NCI-H82 (cell line): ENCODE measurements at places on chromosomes 12 and 14.

GRCh38 chr12:20863056-20863455, 52.6 kb downstream of the SLCO1B3 start:
- DNase-seq = no peak

DNA sequence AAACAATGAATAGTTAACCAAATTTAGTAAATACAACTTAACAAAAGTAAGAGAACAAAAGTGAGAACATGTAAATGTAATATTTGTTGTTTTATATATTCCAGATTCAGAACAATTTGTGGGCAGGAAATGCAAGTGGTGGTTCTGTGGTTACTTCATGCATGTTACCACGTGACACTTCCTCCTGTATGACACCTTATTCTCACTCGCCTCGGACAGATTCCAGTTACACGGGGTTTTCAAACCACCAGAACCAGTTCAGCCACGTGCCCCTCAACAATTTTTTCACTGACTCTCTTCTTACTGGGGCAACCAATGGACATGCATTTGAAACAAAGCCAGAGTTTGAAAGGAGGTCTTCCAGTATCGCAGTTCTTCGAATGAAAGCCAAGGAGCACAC, 21.0 kb downstream of the ALX1 start:
- DNase-seq = no peak

DNA sequence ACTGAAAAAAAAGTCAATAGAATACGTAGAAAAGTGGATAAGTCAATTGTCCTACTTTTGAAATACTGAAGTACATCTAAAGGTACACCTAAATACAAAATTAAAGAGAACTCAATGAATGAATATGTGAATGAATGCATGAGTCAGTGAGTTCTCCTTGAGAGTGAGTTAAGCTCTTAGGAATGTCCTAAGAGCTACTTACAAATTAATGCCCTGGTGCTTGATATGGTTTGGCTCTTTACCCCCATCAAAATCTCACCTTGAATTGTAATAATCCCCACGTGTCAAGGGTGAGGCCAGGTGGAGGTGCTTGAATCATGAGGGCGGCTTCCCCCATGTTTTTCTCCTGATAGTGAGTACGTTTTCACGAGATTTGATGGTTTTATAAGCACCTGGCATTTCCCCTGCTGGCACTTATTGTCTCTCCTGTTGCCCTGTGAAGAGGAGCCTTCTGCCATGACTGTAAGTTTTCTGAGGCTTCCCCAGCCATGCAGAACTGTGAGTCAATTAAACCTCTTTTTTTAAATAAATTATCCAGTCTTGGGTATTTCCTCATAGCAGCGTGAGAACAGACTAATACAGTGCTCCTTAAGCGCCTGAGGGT, 192.2 kb upstream of the ARHGAP5 start:
- no peak for DNase-seq

- no peak for DNase-seq
Observed at GRCh38 chr14:55593698-55594097, 13.7 kb downstream of the KTN1 start.

- no peak for DNase-seq
Observed at GRCh38 chr14:73250781-73251500, 13.6 kb downstream of the PAPLN start.

- no peak for DNase-seq
Observed at GRCh38 chr12:98224584-98225221, 290.7 kb upstream of the TMPO start.

DNA sequence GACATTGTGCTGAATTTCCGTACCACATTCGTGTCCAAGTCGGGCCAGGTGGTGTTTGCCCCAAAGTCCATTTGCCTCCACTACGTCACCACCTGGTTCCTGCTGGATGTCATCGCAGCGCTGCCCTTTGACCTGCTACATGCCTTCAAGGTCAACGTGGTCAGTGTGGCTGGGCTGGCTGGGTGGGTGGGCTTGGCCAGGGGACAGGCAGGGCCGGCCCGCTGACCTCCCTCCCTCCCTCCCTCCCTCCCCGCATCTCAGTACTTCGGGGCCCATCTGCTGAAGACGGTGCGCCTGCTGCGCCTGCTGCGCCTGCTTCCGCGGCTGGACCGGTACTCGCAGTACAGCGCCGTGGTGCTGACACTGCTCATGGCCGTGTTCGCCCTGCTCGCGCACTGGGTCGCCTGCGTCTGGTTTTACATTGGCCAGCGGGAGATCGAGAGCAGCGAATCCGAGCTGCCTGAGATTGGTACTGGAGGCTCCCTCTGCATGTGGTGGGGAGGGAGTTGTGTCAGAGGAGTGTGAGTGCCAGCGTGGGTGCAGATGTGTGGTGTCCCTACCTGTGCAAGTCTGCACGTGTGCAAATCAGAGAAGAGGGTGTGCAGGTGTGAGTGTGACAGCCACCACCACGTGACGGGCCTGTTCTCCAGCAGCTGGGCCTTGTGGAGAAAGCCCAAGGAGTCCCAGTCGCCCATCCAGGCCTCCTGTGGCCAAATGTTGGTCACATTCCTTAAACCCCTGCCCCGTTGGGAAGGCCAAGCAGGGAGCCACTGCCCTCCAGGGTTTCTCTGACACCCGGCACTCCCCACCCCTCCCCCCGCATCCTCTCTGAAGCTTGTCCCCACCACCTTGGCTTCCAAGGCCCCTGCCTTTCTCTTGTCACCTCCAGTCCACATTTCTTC, 5.3 kb downstream of the KCNH3 start:
- no peak for DNase-seq

DNA sequence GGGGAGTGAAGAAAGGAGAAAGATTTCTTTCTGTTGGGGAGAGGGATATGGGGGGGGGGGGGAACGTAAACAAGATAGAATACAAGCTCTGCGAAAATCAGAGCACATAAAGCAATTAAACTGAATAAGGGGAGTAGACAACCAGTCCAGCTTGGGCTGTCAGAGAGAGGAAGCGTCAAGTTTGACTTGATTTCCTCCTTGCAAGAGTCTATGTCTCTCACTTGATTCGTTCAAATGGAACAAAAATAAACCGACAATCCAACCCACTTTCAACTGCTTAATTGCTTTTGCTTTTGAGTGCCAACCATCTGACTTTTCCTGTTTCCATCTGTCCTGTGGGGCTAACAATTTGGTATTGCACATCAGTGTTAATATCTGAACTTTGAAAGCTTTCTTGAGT, 942 bp downstream of the SYT1 start:
- DNase-seq = peak; percentile 66

GRCh38 chr12:4420138-4420670, 25.4 kb downstream of the FGF6 start:
- no peak for DNase-seq

DNA sequence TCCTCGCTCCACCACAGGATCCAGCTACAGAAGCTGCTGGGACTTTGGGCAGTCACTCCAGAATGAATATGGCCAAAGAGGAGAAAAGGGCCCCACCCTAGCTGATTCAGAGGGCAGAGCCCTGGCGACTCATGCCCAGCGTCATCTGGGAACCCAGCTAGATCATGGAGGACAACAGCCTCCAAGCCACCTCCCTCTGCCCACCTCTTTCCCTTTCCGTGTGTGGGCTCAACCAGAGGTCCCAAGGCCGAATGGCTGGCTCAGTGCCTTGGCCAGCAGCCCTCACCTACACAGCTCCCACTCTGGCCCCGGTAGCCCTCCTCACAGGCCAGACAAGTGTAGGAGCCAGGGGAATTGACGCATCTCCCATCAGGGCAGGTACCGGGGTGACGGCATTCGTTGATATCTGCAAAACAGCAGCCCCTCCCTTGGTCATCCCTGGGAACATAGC, 17.4 kb downstream of the ISCA2 start:
- DNase-seq = no peak

DNA sequence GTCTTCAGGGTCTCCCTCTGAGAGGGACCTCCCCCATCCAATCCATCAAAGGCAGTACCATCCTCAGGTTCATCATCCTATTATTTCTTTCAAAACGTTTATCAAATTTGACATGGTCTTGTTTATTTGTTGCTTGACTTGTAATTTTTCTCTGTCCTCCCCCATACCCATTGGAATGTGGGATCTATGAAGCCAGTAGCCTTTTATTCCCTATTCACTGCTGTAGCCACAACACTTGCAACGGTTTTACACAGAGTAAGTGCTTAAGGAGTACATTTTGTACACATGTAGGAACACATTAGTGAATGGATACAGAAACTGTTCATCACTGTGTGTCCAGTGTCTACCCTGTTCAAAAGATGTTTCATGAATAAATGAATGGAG, 41.5 kb downstream of the IGF1 start:
- no peak for DNase-seq

DNA sequence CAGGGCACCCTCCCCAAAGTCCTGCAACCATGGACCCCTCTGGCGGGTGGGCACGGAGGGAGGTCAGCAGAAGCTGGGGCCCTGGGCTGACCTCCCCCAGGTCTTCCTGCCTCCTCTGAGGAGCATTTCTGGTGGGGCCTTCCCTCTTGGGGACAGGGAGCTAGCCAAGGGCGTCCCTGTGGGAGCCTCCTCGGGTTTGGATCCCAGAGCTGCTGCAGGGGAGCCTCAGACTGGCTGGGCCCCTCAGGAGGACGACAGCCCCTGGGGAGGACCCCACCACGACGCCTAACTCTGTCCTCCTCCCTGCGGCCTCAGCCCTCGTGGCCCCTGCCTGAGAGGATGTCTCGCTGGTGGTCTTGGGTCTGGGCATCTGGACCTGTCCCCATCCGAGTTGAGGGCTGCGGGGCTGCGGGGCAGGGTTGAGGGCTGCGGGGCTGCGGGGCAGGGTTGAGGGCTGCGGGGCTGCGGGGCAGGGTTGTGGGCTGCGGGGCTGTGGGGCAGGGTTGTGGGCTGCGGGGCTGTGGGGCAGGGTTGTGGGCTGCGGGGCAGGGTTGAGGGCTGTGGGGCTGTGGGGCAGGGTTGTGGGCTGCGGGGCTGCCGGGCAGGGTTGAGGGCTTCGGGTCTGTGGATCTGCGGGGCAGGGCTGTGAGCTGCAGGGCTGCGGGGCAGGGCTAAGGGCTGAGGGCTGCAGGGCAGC, 37.4 kb downstream of the FBRSL1 start:
- DNase-seq = no peak

DNA sequence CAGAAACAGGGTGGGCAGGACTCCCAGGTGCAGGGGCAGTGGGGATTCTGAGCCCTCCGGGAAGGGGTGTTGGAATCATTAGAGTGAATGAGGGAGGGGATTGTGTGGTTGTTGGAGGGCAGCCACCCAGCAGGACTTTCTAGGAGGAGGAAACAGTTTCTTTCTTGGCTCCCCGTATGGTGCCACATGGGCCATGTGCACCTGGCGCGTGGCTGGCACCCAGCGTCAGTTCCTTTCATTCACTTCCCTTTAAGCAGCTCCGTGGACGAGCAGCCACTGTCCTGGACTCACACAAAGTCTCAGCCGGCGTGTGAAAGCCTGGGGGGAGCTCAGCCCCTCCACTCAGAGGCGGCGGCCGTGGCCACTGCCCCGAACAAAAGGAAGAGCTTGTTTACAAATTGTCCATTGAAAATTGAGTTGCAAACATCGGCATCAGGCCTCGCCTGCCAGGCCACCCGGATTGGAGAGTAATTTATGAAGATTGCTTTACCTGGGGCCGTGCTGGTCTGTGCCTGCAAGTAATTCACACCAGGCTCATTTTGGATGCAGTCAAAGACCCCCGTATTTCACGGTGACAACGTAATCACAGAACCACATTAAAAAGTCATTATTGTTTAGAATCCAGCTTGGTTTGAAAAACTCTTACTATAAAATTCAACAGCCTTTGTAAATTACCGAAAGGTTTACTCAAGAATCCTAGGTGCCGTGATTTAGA, 101.7 kb upstream of the C14orf180 start:
- no peak for DNase-seq

- peak; percentile 79 for DNase-seq
Observed at GRCh38 chr12:117874842-117875434, 93.9 kb downstream of the KSR2 start.

DNA sequence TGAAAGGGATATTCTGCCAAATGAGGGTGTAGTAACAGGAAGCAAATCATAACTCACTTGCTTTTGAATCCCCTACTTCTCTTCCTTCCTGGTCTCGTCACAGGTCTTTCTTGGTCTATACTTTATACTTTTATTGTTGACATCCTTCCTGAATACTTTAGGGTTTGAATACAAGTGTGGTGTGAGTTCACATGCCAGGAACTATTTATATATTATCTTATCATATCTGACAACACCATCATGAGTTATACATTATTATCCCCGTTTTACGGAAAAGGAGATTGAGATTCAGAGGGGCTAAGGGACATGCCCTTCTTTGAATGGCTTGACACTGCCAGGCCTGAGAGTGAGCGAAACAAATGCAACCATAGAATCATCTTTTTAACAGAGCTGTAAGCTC, 33.0 kb upstream of the TSPAN8 start:
- no peak for DNase-seq

- no peak for DNase-seq
Observed at GRCh38 chr12:115294453-115295133, 610.6 kb upstream of the TBX3 start.

DNA sequence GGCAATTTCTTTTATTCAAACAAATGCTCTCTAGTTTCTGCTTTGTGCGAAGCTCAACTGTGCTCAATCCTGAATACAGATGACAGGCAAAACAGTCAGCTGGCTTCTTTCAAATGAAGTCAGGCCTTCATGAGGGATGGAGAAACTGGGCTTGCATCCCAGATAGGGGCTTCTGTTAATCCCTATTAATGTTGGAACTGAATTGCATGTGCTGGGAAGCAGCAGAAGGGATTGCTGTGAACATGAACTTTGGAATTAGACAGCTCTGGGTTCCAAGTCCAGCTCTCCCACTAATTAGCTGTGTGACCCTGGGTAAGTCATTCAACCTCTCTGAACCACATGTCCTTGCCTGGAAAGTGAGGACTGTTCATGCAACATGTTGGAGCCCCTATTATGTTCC, 21.1 kb upstream of the CORO1C start:
- DNase-seq = peak; percentile 82

DNA sequence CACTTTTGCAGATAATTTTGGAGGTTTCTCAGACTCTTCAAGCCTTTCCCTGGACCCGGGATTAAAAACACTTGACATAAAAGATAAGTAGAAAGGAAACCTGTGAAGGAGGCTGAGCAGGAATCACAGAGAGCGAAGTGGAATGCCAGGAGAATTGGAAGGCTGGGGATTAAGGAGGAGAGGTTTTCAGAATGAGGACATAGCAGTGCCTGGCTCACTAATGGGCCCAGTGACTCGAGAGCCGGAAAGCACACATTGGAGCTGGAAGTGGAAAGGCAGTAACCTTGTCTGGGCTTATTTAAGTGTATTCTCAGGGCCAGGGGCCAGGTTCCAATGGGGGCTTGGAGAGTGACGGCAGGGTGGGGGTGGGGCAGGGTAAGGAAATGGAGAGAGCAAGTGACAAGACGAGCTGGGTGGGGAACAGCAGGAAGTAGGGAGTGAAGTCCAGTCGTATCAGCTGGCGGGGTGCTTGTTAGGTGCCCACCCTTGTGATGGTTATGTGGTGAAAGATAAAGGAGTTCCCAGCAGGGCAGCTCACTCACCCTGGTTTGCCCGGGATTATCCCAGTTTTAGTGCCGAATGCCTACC, 13.1 kb downstream of the EVL start:
- no peak for DNase-seq

DNA sequence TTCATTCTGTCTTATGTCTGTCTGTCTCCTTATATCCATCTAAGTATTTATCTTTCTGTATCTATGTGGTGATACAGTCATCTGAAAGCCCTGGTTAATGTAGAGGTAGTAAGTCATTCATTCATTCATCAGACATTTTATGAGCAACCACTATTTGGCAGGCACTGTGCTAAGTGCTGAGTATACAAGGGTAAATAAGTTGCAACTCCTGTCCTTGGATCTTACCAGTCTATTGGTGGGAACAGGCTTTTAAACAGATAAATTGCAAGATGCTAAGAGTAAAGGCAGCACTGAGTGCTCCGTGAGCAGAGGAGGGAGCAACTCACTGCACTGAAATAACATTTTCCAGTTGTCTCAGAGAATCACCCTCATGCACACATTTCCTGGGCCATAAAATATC, 68.6 kb downstream of the TMEM30B start:
- DNase-seq = no peak

- DNase-seq = no peak
Observed at GRCh38 chr14:58100735-58101368, 51.2 kb downstream of the ARMH4 start.
